Hepatic stellate cell (primary cell): ENCODE measurements at places on chromosomes 5 and 9.

- DNase-seq: no peak
Measured at GRCh38 chr9:83584995-83585394, 37.9 kb upstream of the IDNK start.

DNA sequence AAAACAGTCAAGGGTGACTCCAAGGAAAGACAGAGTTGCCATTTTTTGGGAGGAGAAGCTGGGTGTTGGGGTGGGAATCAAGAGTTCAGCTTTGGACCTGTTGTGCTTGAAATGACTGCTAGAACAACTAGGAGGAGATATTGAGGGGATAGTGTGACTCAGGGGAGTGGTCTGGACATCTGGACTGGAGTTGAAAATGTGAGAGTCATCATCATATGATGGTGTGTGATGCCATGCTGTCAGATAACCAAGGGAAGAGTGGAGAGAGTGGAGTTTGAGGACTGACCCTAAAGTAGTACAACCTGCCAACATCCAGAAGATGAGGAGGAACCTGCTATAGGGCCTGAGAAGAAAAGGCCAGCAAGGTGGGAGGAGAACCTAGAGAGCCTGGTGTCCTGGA, 199.7 kb downstream of the ARHGEF28 start:
- DNase-seq: no peak

DNA sequence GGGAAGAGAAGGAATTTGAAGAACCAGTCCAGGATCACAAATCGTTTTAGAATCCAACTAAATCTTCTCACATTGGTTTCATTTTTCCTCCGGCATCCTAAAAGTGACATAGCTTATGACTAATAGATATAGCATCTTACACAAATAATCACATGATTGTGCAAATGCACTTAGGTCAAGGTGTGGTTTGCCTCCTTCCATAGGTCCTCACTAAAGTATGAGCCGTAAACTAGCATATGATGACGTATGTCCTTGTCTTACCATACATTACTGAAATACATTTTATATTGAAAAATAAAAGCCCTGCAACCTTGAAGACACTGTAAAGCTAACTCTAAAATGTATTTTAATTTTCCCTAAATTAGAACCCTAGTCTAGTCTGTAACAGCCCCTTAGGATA, 362.7 kb upstream of the ADAMTS16 start:
- DNase-seq: no peak

DNA sequence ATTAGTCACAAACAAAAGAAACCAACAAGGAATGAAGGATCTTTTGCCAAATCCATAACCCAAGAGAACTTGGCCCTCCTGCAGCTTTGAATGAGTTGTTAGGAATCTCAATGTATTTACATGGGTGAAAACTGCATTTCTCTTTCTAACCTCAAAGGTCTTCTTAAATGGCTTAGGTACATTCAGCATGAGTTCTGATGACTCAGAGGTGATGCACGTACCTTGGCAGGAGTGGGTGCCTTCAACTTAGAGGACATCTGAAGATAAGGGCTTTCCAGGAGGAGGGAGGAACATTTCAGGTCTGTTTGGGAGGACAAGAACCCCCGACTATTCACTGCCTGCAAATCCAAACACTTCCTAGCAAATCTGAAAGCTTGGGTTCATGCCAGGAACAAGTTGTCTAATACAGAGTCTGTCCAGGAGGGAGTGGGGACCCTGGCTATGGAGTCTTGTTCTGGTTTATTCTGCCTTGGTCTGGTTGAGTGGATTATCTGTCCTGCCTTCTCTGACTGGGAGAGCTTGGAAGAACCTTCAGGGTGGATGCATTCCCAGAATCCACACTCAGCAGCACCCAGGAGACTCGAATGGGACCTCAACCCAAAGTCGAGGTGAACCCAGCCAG, 65.7 kb downstream of the IRX2 start:
- no peak for DNase-seq

DNA sequence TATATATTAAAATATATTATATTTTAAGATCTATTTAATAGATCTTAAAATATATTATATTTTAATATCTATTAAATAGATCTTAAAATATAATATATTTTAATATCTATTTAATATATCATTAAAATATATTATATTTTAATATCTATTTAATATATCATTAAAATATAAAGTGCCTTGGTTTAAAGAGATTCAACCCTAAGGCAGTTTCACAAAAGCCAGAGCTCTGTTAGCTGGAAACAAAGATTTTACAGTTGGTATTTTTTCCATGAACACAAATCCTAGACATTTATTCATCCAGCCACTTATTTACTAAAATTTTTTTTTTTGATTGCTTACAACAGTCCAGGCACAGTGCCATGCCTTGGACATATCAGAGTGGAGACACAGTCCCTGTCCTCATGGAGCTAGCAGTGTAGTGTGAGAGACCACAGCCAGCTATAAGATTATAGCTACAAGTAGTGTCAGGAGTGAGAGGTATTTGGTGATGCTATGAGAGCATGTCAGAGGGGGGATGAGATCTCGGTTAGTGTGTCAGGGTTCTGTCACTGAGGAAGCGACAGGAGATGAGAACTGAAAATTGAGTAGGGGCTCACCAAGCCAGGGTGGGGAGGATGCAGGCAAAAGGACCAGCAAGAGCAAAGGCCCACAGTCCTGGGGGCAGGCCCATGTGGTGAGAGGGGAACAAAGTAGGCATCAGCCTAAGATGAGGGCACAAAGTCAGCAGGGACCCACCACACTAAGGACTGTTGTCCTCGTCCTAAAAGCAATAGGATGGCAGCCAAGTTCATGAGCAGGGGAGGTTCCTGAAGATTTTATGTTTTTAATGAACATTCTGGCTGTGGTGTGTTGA, 74.5 kb downstream of the FBXO38 start:
- no peak for DNase-seq
